Stimulated activated CD8-positive, alpha-beta memory T cell treated with anti-CD3 and anti-CD28 coated beads, Interleukin-4, amount 100 ng/mL, for 24 hours (primary cell): ENCODE measurements at places on chromosomes 1 and 21.

- DNase-seq, result no peak
Observed at GRCh38 chr1:223109581-223110026, 33.4 kb downstream of the TLR5 start.

GRCh38 chr1:93344484-93344883 is 1.2 kb upstream of the DR1 start:
- no peak for DNase-seq

DNA sequence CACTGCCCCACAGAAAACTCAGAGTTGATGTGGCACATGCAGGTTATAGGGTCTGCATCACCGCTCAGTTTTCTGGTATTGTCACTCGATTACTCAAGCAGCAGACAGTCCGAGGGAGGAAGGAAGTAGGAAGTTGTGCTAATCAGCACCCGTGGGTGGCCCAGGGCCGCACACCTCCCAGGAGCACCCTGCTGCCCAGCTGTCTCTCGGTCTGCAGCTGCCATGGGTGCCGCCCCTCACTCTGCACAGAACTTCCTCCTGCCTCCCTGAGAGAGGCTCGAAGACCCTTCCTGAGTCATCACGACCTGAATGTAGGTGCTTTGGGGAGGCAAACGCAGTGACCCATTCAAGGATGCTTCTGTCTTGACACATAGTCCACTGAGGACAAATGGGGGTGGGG is 4.2 kb upstream of the TFF3 start:
- no peak for DNase-seq

GRCh38 chr21:34589511-34590282 is 25.2 kb downstream of the RCAN1 start:
- no peak for DNase-seq

GRCh38 chr1:205301205-205301821 is 20.2 kb downstream of the NUAK2 start:
- DNase-seq, result no peak
